T-helper 9 cell (primary cell): ENCODE measurements at places on chromosomes 6 and 20.

DNA sequence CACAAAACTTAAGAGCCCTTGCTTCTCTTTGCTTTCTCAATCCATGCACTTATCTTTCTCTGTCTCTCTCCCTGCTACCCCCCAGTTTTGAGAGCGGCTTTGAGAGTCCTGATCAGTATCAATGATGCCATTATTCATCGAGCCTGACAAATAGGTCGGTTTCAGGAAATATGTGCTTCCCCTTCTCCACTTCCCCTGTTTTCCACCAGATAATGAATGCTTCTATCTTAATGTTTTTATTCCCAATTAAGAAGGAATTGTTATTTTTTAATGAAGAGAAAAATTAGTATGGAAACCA, 117.7 kb downstream of the KIF13A start:
- no peak for DNase-seq

DNA sequence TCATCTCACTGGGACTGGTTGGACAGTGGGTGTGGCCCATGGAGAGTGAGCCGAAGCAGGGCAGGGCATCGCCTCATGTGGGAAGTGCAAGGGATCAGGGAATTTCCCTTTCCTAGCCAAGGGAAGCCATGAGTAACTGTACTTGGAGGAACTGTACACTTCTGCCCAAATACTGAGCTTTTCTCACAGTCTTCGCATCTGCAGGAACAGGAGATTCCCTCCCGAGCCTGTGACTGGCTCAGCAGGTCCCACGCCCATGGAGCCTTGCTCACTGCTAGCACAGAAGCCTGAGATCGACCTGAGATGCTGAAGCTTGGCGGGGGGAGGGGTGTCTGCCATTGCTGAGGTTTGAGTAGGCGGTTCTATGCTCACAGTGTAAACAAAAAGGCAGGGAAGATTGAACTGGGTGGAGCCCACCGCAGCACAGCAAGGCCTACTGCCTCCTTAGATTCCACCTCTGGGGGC, 10.4 kb upstream of the CALHM5 start:
- no peak for DNase-seq

- DNase-seq, result no peak
Measured at GRCh38 chr20:42063141-42063540, 445.0 kb upstream of the CHD6 start.

- DNase-seq, result no peak
Measured at GRCh38 chr20:14199111-14199510, 138.3 kb downstream of the FLRT3 start.

- DNase-seq, result no peak
Measured at GRCh38 chr6:12865671-12866181, 149.2 kb downstream of the PHACTR1 start.

- DNase-seq, result no peak
Measured at GRCh38 chr6:14729129-14729871, 516.6 kb upstream of the JARID2 start.

DNA sequence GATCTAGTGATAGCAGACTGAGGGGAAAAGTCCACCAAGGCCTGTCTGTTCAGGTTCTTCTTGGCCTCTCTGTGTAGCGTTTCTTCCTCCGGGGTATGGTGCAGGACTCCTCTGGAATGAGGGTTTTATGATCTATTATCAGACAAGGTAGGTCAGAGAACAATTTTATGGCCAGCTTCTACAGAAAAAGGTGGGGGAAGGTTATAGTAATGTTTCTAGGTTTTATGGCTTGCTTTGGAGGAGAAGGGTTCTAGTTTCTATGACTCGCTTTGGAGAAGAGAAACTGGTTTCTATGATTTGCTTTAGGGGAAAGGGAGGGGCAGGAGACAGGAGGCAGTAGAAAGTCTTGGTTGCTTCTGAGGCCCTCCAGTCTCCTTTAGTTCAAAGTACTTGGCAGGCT, 144.8 kb upstream of the LAMA2 start:
- DNase-seq, result no peak

GRCh38 chr20:62935968-62936585, 1.9 kb upstream of the GID8 start:
- no peak for DNase-seq

GRCh38 chr6:152563177-152563576, 74.0 kb downstream of the SYNE1 start:
- no peak for DNase-seq

- DNase-seq, result peak; percentile 51
Measured at GRCh38 chr6:11381801-11382513, 149.5 kb upstream of the NEDD9 start.

- DNase-seq, result no peak
Measured at GRCh38 chr20:48326868-48327267, 500.9 kb downstream of the PREX1 start.

GRCh38 chr6:159427335-159427734, 258.1 kb downstream of the FNDC1 start:
- no peak for DNase-seq

DNA sequence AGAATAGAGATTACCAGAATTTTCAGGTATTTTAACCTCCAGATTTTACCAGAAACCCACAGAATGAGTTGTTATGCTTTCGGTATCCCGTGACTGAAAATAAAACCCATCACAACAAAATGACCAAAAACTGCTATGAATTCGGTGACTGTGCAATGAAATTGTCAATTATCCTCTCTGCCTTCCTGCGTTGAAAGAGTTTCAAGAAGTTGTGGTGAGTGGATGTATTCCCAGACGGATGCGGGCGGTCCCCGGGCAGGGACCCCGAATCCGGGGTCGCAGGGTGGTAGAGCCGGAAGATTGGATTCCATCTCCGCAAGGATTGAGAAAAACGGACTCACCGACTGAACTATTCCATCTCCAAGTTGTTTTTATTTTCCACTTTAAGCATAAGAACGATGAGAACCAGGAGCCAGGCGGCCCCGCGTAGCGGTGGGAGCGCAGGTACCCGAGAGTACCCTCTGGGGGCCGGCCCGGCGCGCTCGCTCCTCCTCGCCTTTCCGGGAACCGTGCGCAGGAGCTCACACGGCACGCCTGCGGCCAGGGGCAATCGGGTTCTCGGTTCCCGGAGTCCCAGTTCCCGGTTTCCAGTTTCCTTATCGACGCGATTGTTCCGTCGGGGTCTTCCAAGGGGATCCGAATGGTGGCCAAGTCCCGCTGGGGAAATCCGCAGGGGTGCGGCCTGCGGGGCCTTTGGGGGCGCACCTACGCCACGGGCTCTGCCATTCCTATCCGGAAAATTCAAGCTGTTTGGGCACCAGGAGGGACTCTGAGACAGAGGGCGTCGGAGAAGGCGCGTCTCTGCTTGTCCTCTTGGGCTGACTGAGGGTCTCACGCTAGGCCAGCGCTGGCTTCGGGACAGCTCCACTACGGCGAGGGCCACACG, 104.9 kb upstream of the PRDM1 start:
- peak; percentile 34 for DNase-seq

DNA sequence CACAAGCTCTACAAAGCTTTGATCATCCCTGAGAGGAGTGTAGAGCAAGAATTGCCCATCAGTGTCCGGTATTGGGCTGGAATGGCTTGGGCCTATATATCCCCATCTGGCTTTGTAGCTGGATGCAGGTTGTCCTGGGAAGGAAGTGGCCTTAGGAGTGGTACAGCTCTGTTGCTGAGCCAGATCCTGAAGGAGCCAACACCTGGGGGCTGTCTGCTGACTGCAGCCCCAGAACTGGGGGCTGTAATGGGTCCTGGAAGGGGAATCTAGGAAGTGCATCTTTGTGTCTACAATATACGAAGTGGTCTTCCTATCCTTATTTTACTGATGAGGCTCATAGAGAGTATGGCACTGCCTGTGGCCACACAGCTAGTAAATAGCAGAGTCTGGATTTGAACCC, 145.9 kb downstream of the CDC5L start:
- DNase-seq, result no peak

DNA sequence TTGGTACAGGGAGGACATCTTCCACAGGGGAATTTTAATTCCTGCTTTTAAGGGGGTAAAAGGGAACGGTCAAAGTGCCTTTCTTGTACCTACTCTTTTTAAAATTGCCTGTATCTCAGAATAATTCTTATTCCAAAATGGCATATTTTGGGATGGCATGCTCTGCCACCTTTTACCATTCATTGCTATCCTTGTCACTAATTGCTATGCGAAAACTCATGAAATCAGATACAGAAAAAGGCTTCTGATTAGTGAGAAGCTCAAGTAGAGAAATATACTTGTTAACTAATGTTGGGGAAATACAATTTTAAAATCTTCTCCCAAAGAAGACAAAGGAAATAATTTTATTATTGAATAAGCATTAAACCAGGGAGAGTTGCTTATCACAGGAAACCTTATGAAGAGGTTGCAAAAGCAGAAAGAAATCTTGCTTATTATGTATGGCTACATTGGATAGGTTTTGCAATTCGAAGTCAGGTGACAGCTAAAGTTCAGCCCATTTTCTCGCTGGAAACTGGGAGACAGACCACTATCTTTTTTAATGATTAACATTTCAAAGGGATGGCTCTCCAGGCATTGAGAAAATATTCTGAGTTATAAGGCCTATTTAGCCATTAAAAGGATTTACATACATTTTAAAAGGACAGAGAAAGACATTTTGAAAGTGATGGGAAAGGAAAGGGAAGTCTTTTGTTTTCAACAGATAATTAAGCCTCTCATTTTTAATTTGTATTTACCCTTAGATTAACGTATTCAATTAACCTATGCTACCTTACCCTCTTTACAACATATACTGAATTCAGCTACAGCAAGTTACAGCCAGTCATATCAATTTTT, 110.3 kb upstream of the PRSS16 start:
- no peak for DNase-seq

DNA sequence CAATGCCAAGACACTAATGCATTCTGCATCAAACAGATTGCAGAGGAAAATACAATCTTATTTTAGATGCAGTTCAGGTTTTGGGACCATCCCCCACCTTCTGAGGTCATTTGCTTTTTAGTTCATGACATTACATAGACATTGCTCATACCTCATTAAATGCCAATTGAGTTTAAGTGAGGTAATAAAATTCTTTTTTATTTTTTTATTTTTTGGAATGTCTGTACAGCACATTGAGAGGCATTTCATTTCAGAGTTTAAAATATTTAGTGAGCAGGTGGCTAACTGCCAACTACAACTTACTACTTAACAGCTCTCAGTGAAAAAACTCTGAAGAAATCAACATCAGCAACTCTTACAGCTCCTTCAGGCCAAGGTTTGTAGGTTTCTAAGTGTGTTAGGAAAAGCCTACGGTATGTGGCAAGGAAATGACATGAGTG, 482.2 kb upstream of the RNF217 start:
- no peak for DNase-seq

DNA sequence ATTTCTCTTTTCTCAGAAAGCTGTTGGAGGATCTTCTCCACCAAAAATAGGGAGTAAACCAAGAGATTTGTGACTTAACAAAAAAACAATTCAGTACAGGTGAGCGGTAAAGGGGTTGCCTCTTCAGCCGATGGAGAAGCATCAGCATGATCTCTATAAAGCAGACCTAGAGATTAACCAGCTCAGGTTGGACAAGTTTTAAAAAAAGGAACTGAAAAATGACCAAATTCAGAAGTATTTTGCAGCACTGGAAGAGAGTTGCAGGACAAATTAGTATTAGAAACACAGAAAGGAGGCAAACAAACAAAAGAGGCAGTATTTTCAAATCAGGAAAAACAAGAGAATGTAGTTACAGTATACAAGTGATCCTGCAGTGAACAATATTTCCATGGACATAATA, 39.6 kb upstream of the ZNF184 start:
- no peak for DNase-seq

DNA sequence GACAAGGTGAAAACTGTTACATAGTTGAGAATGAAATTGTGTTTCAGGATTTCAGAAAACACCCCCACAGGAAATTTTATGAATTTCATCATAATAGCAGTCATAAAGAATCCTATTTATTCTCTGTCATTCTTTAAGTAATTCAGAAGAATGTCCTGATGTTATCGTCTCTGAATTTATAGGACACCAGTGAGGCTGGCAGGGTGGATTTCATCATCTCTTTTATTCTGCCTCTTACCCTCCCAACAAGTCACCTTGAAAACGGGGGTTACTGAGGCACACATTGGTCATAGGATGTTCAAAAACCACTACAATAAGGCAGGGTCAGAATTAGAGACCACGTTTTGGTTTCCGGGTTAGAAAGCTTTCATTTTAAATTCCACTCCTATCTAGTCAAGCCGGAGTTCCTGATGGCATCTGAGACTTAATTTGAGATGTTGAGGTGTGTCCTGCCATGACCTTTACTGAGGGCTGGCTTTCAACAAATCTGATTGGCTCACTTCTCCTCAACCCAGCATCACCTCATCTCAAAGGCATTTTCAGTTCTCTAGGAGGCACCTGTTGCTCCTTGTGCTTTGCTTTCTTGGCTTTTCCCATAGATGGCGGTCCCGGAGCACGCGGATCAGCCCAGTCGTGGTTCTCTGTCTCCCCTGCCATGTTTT, 230.6 kb upstream of the SUPT3H start:
- no peak for DNase-seq

- DNase-seq, result no peak
Measured at GRCh38 chr6:168030908-168031307, 33.4 kb downstream of the KIF25 start.

DNA sequence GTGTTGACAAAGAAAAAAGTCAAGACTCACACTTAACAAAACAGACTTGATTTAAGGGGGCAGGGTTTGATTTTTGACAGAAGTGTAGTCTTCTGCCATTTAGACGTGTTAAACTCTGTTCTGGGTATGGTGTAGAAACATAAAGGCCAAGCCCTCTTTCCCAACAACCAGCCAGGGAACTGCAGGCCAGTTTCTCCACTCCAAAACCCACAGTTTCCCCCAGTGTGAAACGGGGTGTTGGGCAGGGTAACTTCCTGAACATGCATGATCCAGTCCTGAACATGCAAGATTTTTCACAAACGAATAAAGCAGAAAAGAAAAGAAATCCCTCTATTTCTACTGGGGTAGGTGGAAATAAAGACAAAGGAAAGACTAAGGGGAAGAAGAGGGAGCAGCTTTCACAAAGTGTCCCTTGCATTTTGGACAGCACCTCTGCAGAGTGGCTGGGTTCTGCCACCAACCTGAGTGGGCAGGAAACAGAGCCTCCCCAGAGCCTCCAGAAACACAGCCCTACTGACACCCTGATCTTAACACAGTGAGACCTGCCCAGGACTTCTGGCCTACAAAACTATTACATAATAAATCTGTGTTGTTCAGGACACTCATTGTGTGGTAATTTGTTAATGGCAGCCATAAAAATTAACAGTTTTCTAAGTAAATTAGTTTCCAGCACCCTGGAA, 7.5 kb downstream of the APMAP start:
- no peak for DNase-seq

DNA sequence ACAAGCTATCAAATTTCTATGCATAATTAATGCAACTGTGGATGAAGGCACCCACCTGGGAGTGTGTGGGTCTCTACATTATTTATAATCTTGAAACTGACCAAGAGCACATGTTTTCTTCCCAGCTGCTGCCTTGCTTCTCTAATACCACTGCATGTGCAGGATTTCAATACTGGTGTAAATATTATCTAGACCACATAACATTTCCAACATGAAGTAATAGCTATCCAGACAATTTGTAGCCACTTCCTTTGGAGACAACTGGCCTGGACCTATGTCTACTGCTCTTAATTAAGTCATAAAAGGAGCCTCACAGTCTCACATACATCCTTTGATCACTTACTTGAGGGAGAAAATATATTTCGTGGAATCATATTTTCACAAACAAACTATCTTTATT, 180.7 kb downstream of the HIVEP2 start:
- DNase-seq, result no peak

GRCh38 chr6:81896525-81897503, 144.3 kb upstream of the TENT5A start:
- no peak for DNase-seq

- DNase-seq, result no peak
Measured at GRCh38 chr6:158782432-158783166, 36.6 kb downstream of the EZR start.

- DNase-seq, result no peak
Measured at GRCh38 chr6:43951063-43951755, 176.0 kb downstream of the MRPL14 start.
